ENCODE measurements at places on chromosomes 6 and 20.

DNA sequence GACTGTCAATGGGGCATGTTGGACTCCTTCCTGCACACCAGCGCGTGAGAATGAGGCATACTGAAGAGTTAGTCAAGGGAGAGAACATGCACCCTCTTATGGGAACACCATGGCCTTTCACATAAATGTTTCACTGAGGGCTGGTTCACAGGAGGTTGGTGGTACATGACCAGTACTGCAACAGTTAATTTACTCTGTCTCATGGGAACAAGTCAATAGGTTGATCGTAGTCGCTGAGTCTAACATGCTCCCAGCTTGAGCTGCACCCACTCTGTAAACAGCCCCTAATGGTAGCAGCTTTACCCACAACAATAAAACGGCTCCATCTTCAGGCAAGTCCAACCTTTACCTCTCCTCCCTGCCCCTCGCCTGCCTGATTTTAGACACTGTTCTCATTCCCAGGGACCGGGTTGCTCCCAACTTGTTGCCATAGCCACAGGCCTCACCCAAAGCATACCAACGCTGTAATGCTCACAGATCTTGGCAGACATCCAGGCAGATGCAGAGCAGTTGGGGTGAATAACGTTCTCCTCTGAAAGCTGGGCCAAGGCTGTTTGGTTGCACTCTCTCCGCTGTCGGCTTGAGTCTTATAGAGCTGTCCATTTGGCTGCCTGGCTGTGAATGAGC lies 111.3 kb downstream of the LY86 start:
- no peak for DNase-seq

GRCh38 chr20:60262967-60263603 lies 304.9 kb downstream of the CDH26 start:
- no peak for DNase-seq

DNA sequence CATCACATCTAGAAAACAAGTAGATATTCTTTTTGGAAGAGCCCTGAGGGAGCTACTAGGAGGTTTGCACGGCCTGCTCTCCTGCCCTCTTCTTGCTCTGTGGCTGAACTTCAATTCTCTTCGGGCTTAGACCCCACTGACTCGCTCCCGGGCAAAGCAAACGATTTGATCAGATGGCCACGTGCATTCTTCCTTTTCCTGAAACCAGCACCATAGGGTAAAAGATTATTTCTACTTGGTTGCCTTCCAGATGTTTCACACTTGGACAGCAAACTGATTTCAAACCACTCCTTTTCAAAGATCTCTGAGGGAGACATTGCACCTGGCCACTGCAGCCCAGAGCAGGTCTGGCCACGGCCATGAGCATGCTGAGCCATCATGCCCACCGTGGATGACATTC lies at the start of gene SLC22A1:
SLC22A1 (plus strand) TSS at position 258 of the 400 bp plus-strand sequence; CDS start at position 379, 121 bp downstream.
- DNase-seq, result no peak

- no peak for DNase-seq
Observed at GRCh38 chr6:16130932-16131387, 2.1 kb downstream of the MYLIP start.

DNA sequence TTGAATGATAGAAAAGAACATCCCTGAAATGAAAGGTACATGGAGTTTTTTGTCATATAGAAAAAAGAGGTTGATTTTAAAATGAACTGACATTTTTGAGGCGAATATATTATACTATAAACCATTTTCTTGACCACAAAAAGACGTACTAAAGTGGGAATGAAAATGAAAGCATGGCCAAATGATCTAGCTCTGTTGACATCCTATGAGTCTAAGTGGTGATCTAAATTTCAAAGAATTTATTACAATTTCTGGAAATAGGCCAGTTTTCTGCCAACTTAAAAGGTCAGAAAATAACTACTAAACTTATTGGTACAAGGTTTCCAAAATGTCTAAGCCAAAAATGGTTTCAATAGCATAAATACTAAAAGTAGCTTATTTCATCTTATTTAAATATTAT lies 536.8 kb downstream of the EYS start:
- DNase-seq, result no peak

DNA sequence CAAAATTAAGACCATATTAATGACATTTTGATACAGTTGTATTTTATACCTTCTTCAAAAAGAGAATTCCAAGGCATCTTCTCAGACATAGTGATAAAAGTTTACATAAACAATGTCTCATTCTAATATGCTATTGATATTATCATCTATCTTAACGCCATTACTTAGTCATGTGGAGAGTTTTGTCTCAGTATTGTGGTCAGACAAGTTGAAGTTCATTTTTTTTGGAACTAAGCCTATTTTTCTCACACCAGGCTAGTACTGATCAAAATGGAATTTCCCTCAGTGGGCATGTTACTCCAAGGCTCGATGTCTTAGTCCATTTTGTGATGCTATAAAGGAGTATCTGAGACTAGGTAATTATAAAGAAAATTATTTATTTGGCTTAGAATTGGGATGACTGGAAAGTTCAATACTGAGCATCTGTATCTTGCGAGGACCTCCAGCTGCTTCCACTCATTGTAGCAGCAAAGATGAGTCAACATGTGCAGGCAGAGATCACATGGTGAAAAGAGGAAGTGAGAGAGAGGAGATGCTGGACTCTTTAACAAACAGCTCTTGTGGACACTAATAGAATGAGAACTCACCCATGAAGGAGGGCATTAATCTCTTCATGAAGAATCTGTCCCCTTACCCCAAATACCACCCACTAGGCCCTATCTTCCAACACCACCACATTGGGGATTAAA lies 825.5 kb upstream of the MANEA start:
- no peak for DNase-seq

- DNase-seq, result no peak
Observed at GRCh38 chr6:733431-734219, 40.7 kb upstream of the EXOC2 start.

GRCh38 chr6:127267646-127268625 lies 1.3 kb downstream of the RNF146 start:
- DNase-seq, result no peak

GRCh38 chr6:45148711-45149341 lies 179.3 kb upstream of the RUNX2 start:
- no peak for DNase-seq

- DNase-seq, result no peak
Observed at GRCh38 chr6:160973311-160974250, 18.0 kb upstream of the MAP3K4 start.

GRCh38 chr6:76035713-76036112 lies 36.7 kb downstream of the IMPG1 start:
- DNase-seq, result no peak

GRCh38 chr6:37320646-37321045 lies 33.1 kb upstream of the RNF8 start:
- no peak for DNase-seq

DNA sequence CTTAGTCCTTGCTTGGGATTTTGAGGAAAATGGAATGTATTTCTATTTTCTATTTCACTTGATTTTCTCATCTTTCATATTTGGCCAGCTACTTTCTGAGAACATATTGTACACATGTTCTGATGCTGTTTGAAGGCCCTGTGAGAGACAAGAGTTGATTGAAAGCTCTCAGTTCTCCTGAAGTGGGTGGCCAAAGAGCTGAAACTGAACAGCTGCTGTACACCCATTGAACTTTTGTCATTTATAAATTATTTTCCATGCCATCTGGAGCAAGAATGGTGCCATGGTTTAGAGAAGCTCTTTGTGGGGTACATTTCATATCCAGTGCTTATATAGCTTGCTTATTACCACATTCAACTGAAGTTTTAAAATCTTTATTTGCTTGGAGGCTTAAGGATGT lies 298.3 kb downstream of the PRL start:
- DNase-seq, result no peak

DNA sequence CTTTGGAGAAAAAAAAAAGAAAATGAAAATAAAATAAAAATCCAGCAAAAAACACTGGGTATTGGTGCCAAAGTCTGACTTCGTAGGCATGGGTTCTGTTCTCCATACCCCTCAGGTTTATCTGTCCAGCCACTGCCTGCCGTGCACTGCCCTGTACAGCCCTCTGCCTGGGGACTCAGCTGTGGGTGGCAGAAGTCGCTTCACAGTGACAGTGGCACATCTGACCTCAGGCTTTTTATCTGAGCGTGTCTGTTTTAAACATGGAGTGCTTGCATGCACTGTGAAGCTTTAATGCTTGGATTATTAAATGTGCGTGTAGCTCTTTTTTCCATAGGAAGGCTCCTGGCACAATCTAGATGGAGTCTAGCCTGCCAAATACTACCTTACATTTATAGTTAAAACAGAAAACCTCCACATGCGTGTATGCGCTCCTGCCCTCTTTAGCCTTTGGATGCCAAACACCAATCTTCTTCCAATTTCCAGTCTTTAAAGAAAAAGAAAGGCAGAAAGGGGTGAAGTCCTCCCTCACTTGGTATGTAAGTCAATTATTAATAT lies 375.5 kb downstream of the UTRN start:
- no peak for DNase-seq

GRCh38 chr20:34293589-34293988 lies 9.6 kb downstream of the AHCY start:
- no peak for DNase-seq

- DNase-seq, result no peak
Observed at GRCh38 chr6:103081876-103082630, 1688.5 kb downstream of the GRIK2 start.

GRCh38 chr6:2482773-2483172 lies 237.4 kb upstream of the GMDS start:
- DNase-seq, result no peak

GRCh38 chr6:70163795-70164194 lies 139.1 kb downstream of the COL9A1 start:
- DNase-seq, result no peak

DNA sequence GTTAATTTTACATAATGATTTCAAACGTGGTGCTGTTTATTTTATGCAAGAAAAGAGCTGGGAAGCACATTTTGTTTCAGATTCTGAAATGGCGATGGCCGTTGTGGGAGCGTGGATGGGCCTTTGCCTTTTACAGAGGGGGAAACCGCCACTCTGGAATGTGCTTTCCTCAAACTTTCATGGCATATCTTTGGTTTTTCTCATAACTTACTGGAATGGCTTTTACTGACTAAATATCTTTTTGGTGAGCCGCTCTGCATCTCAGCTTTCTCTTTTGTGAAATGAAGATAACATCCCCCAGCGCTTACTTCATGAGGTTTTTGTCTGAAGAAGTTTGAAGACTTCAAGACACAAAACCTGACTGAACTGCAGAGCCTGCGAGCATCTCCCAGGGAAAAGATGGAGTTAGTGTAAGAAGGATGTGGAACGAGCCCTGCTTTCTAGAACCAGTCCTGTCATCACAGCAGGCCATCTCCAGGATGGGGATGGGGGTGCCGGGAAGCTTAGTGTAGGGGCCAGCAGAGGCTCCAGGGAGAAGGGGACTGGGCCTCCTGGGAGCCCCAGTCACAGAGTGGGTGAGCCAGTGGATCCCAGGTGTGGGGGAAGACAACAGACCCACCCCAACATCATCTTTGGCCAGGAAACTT lies 61.8 kb upstream of the TIAM2 start:
- no peak for DNase-seq

GRCh38 chr6:116562614-116563013 lies 8.7 kb upstream of the RWDD1 start:
- DNase-seq, result no peak

DNA sequence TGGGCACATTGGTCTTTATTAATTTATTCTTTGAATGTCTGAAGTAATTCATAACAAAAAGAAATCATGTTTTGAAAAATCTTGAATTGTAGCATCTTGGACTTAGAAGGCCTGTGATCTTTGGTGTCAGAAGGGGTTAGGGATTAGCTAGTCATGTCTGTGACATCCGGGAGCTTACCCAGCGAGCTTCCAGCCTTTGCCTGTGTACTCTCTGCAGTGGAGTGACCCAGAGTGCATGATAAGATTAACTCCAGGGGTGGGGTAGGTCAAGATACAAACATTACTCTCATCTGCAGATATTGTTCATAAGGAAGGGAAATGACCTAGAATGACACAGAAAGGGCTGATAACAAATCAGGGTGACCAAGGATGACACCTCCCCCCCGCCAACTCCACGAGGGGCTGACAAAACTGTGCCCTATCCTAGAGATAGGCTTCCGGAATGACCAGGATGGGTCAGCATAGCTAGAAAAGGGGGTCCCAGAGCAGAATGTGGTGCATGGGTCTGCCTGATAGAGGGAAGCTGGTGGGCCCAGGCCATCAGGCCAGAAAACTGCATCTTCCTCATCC lies 56.6 kb upstream of the BLCAP start:
- no peak for DNase-seq

GRCh38 chr6:84379142-84379541 lies 151.7 kb upstream of the CEP162 start:
- no peak for DNase-seq

GRCh38 chr6:112155886-112156285 lies 68.5 kb downstream of the FAM229B start:
- DNase-seq, result no peak

- no peak for DNase-seq
Observed at GRCh38 chr20:59518881-59519706, 85.2 kb upstream of the PHACTR3 start.

DNA sequence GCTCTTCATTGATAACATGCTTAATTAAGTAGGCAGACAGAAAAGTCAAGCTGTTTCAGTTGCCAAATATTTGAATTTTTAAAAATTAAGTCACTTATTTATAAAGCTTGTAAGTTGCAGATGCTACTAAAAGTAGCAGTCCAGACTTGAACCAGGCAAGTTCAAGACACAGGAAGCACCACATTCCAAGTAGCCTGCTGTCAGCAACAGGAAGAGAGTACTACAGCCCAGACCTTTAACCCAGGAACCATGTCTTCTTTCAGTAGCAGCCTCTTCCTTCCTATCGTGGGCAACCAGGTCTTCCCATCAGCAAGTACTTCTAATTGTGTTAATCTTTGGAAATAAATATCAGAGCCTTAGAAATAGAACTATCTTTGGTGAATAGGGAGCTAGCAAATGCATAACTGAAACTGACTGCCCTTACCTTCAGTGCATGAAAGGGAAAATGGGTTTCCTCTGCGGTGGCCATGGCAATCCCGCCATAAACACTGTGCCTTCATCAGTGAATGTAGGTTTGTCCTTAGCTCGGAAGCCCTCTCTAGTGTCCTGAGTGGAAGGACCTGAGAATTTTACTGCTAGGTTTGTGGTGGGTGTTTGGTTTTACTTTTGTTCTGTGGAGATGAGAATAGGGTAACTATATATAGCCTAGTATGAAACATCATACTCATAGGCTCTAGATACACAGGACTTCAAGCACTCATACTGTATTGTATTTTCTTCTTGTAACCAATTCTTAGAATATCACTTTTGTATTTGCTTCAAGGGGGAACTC lies 95.6 kb downstream of the SYCP2 start:
- DNase-seq, result no peak

- no peak for DNase-seq
Observed at GRCh38 chr6:44339763-44340625, 2.5 kb upstream of the SPATS1 start.

- no peak for DNase-seq
Observed at GRCh38 chr6:170269151-170269845, 21.6 kb downstream of the DLL1 start.

DNA sequence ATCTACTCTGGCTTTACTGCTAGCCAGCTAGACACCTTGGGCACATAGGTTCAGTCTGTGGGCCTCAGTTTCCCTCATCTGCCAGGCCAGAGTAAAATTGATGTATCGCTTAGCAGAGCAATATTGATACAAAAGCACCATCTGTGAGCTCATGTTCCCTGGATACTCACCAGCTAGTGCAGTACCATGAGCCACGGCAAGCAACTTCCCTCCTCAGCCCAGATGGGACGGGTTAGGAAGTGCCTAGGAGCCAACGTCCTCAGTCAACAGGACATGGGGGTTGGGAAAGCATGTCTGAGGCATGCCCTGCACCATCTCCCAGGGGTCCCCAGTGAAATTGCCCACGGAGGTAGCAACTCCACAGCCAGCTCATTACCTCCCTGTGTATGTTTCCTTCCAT lies 258.3 kb downstream of the ANKRD60 start:
- no peak for DNase-seq

GRCh38 chr6:128731249-128732165 lies 151.4 kb upstream of the LAMA2 start:
- no peak for DNase-seq
